GM13977 (cell line): ENCODE measurements at places on chromosomes 7 and 10.

- DNase-seq: no peak
Observed at GRCh38 chr7:143434660-143435059, 8.6 kb upstream of the TAS2R60 start.

DNA sequence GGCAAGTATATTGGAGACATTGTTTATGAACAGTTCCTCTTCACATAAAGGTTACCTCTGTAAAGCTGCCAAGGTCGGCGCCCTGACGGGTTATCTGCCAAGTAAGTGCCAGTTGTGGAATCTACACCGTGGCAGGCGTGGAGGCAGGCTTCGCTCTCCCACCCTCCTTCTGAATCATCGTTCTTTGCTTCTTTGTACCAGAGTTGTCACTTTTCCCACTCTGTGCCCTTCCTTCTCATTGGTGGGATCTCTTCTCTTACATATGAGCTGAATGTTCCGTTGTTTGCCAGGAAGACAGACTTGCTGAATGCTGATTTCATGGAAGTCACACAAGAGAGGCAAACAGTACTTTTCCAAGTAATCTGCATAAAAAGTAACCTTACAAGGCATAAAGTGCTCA is 40.6 kb upstream of the PTPRZ1 start:
- no peak for DNase-seq

DNA sequence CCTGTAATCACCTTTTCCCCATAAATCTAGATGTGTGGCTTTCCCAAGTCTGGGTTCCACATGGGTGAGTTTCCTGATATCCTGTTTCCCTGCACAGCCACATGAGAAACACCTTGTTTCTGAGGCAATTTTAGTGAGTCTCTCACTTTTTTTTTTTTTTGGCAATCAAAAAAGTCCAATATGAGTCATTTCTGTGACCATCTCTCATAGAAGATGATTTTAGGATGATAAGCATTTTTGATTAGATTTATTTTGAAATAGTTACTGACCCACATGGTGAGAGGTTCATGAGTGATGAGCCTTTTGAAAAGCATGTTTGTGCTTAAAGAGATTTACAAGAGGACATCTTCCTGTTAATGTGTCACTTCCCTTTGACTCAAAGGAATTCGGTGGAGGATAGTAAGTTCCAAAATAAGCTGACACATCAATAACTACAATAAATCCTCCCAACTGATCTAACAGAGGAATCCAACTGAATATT is 464.0 kb downstream of the INHBA start:
- no peak for DNase-seq

- no peak for DNase-seq
Observed at GRCh38 chr10:79171504-79171903, 102.7 kb downstream of the ZMIZ1 start.

GRCh38 chr10:88289342-88289741 is 293.8 kb downstream of the RNLS start:
- DNase-seq: no peak

DNA sequence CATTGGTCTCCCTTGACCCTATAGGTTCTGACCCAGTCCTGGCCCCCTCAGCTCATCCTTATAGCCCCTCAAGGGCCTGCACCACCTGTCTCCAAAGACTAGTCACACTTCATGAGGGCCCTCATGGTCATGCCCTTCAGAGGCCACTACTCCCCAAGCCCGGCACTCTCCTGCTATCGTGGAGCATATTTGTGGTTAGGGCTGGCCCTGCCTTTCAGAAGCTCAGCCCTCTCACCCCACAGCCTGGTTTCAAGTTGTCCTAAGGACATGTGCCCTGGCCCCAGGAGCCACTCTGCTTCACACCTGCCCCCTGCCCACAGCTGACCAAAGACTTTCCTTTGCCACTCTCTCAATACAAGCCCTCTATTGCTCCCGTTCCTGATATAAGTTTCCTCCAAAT is 60.3 kb upstream of the LBX1 start:
- DNase-seq: no peak

DNA sequence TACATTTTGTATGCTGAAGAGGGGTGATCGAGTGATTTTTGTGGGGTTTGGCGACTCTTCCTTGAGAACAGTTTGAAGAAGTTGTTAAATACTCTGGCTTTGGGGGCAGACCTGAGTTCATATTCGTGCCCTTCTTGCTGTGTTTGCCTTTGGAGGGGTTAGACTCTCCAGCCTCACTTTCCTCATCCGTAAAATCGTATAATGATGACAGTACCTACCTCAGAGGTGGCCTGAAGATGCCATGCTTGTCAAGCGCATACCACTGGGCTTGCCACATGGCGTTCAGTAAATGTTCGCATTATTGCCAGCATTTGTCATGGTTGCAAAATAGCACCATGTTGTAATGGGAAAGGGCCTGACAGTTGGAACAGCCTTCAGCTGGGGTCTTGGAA is 1.3 kb downstream of the STK17A start:
- no peak for DNase-seq

DNA sequence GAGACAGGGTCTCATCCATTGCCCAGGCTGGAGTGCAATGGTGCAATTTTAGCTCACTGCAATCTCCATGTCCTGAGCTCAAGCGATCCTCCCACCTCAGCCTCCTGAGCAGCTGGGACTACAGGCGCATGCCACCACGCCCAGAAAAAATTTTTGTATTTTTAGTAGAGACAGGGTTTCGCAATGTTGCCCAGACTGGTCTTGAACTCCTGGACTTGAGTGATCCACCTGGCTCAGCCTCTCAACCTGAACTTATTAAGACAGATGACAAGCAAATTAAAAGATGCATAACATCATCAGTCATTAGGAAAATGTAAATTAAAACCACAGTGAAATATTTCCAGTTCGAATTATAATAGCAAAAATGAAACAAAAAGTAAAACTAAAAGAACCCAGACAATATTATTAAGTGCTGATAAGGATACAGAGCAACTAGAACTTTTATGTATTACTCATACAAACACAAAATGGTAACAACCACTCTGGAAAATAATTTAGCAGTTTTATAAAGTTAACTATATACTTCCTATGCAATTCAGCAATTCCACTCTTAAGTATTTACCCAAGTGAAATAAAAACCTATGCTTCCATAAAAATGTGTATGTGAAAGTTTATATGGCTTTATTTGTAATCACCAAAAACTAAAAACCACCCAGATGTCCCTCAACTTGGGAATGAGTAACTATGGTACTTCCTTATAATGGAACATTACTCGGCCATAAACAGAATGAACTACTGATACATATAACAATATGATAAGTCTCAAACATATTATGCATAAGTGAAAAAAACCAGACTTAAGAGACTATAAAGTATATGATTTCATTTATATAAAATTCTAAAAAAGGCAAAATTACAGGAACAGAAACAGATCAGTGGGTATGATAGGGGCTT is 15.3 kb downstream of the ZFAND4 start:
- no peak for DNase-seq

DNA sequence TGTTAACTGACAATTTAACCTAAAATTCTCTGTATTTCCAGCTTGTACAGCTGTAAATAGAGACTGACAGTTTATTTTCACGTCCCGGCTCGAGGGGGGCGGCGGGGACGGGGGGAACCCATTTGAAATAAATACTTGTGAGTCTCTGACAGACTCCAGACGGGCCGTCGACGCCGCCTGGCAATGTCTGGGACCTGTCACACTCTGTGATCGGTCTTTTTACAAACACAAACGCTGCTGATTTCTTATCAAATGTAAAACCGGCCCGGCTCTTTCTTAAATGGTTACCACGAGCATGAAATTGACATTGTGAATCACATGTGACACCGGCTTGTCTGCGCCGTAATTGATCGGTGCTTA is 57.0 kb downstream of the UNCX start:
- no peak for DNase-seq

DNA sequence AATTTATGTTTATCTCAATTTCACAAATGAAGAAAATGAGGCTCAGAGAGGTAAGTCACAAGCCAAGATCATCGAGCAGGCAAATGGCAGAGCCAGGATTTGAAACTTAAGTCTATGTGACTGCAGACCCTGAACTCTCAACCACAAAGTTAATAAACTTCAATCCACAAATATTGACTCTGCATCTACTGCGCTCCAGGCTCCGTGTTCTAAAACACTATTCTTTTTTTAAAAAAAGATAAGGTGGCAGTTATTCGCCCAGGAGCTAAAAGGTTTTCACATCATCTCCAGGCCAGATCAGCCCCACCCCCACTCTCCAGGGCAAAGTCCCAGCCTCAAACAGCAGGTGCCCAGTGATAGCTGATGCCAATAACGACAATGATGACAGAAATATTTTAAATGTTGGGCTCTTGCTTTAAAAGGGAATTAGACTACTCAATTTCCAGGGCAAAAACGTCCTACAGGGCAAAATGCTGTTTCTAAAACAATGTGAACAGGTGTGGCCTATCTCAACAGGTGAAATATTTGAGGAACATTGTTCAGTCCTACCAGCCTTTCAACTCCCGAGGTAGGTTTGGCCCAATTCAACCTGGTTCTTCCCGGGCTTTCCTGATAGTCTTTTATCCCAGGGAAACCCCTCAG is 85.2 kb downstream of the SORBS1 start:
- DNase-seq: no peak
